Naive thymus-derived CD8-positive, alpha-beta T cell (primary cell): ENCODE measurements at places on chromosomes 4 and X.
A peak's percentile ranks its signal among the peaks of the same experiment; 100 is the strongest.

- DNase-seq, result no peak
- H3K36me3 ChIP-seq, result peaks cover 43% of the 10 kb centered on the region
- no peak overlapping the region for H3K27ac ChIP-seq
- no peaks in the 10 kb centered on the region for H3K27me3 ChIP-seq
Observed at GRCh38 chr4:1370321-1371124, 23.5 kb downstream of the UVSSA start.

- H3K4me3 ChIP-seq, result no peak overlapping the region
- H3K36me3 ChIP-seq, result no peaks in the 10 kb centered on the region
- peaks cover 7% of the 10 kb centered on the region for H3K27me3 ChIP-seq
- DNase-seq, result no peak
Observed at GRCh38 chrX:69564665-69565064, 51.2 kb upstream of the EDA start.

DNA sequence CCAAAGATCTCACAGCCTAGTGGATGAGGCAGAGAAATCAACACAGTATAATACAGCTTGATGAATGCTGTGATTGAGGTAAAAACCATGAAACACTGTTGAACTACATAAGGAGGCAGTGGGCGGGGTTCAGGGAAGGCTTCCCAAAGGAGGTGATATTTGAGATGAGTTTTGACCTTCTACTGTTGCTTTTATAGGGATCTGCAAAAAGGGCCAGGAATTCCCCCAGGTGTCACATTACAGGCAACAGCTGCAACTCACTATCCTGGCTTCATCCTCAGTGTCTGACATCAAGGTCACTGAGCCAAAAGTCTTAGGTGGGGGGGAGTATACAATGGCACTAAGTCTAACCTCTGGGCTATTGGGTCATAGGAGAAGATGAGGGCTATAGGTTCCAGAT is 185.7 kb upstream of the NRK start:
- H3K27me3 ChIP-seq, result no peaks in the 10 kb centered on the region
- no peak for DNase-seq
- H3K4me1 ChIP-seq, result no peaks in the 10 kb centered on the region

DNA sequence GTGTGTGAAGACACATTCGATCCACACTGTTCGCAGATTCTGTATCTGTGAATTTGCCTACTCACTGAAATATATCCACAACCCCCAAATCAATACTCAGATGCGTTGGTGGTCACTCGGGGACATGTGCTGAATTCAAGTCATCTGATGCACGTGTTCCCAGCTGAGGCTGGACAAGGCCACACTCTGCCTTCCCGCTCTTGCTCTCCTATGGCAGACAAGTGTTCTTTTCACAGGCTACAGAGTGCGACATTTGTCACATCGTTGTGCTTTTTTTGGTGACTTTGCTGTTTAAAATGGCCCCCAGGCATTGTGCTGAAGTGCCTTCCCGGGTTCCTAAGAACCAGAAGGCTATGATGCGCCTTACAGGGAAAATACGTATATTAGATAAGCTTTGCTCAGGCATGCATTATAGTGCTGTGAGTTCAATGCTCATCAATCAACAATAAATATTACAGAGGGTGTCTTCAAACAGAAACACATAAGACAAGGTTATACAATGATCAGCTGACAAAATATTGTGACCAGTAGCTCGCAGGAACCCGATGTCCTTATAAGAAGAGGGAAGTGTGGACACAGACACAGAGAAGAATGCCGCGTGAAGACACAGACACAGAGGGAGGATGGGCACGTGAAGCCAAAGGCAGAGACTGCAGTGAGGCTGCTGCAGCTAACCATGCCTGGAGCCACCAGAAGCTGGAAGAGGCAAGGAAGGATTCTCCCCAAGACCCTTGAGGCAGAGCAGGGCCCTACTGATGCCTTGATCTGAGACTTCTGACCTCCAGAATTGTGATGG is 42.0 kb downstream of the IRF2 start:
- H3K27ac ChIP-seq, result peak overlapping the region; percentile 76
- DNase-seq, result no peak
- peaks cover 79% of the 10 kb centered on the region for H3K4me1 ChIP-seq
- H3K4me3 ChIP-seq, result no peak overlapping the region
- H3K36me3 ChIP-seq, result peaks cover 9% of the 10 kb centered on the region

DNA sequence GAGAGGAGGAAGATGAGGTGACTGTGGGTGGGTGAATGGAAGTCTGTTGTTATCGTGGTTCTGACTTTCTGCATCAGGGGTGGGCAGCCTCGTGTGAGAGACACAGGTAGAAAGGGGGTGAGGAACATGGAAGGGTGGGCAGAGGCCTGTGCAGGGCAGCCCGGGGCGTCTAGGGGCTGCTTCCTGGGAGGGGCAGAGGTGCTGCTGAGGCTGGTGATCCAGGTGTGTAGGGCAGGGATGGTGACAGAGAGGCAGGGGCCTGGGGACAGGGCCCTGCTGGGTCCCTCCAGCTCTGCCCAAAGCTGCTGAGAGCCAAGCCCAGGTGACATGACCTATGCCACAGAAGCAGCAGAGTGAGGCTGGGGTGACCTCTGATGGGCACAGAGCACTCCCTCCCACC is 89.7 kb upstream of the C4orf50 start:
- no peak for DNase-seq
- H3K27ac ChIP-seq, result no peak overlapping the region
- peaks cover 8% of the 10 kb centered on the region for H3K27me3 ChIP-seq
- no peaks in the 10 kb centered on the region for H3K36me3 ChIP-seq
- no peaks in the 10 kb centered on the region for H3K4me1 ChIP-seq
- no peak overlapping the region for H3K4me3 ChIP-seq

DNA sequence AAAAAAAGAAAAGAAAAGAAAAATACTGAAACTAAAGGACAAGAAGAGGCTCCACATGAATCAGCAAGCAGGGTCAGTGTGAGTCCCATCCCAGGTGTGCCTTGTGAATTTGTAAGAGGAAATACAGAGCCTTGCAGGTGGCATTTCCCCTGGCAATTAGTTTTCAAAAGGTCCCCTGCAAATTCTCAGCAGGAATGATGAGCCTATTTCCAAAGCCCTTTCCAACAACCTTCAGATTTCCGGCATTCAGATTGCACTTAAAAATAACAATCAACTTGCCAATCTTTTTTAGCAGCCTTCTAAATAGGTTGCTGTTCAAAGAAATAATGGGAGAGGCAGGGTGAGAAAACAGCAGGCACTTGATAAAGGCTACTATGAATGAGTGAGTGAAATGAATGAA is 66.4 kb upstream of the OR13H1 start:
- H3K27ac ChIP-seq, result no peak overlapping the region
- H3K36me3 ChIP-seq, result no peaks in the 10 kb centered on the region
- H3K27me3 ChIP-seq, result no peaks in the 10 kb centered on the region
- H3K4me1 ChIP-seq, result no peaks in the 10 kb centered on the region

GRCh38 chrX:49191574-49192011 is 5.4 kb upstream of the PRICKLE3 start:
- peak overlapping the region; percentile 94 for H3K27ac ChIP-seq
- H3K4me1 ChIP-seq, result peaks cover 33% of the 10 kb centered on the region
- H3K4me3 ChIP-seq, result peak overlapping the region; percentile 95
- peaks cover 6% of the 10 kb centered on the region for H3K36me3 ChIP-seq

- H3K4me1 ChIP-seq, result no peaks in the 10 kb centered on the region
- no peak for DNase-seq
- no peaks in the 10 kb centered on the region for H3K36me3 ChIP-seq
- peaks cover 61% of the 10 kb centered on the region for H3K27me3 ChIP-seq
- H3K27ac ChIP-seq, result no peak overlapping the region
Observed at GRCh38 chr4:41753942-41754341, 5.4 kb upstream of the PHOX2B start.

DNA sequence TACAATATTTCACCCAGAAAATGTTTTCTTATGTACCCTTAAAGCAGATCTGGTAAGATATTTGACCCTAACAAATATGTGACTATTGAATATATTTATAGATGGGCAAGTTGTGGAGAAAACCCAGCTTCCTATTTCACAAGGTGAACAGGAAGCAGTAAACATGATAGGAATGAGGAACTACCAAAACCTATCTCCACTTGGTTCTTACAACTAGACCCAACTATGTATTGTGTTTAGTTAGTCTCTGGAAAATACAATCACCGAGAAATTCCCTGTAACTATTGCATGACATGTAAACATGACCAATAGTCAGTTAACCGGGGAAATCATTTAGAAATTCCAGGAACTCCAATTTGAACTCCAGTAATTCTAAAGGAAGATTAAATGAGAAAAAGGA is 8.4 kb upstream of the RXFP1 start:
- H3K4me1 ChIP-seq, result no peaks in the 10 kb centered on the region
- no peaks in the 10 kb centered on the region for H3K27me3 ChIP-seq
- no peak overlapping the region for H3K27ac ChIP-seq
- H3K36me3 ChIP-seq, result no peaks in the 10 kb centered on the region
- no peak overlapping the region for H3K4me3 ChIP-seq
- DNase-seq, result no peak

- H3K36me3 ChIP-seq, result no peaks in the 10 kb centered on the region
- H3K27me3 ChIP-seq, result no peaks in the 10 kb centered on the region
- peaks cover 17% of the 10 kb centered on the region for H3K4me1 ChIP-seq
- no peak overlapping the region for H3K4me3 ChIP-seq
Observed at GRCh38 chr4:87035881-87036509, 101.2 kb downstream of the AFF1 start.

DNA sequence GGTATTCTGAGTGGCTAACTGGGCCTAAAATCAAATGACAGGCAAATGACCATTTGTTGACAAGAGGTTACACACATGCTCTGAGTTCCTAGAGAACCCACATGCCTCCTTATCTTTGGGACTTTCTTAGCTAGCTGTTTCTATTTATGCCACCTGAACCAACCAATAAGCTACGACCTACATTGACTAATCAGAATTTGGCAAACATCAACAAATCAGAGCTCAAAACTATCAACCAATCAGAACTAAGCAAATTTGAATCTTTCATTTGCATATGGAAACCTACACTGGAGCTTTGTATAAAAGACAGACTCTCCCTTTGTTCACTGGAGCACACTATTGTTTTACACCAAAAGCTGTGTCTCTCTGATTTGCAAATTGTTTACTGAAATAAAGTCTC is 192.0 kb downstream of the CXXC4 start:
- no peak for DNase-seq
- no peak overlapping the region for H3K4me3 ChIP-seq
- H3K27ac ChIP-seq, result no peak overlapping the region
- no peaks in the 10 kb centered on the region for H3K4me1 ChIP-seq
- H3K36me3 ChIP-seq, result no peaks in the 10 kb centered on the region

DNA sequence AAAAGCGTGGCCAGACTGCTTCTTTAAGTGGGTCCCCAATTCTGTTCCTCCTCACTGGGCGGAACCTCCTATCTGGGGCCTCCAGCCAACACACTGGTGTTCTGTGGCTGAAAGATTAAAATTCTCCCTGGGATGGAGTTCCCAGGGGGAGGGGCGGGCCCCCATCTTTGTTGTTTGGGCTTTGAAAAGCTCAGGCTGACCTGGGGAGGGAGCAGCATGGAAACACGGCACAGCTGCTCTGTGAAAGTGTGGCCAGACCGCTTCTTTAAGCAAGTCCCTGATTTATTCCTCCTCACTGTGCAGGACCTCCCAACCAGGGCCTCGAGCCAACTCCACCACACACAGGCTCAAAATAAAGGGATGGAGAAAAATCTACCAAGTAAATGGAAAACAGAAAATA is 219.5 kb downstream of the TMEM47 start:
- H3K4me3 ChIP-seq, result no peak overlapping the region
- no peak overlapping the region for H3K27ac ChIP-seq
- H3K36me3 ChIP-seq, result peaks cover 5% of the 10 kb centered on the region
- no peak for DNase-seq
- H3K4me1 ChIP-seq, result no peaks in the 10 kb centered on the region
- no peaks in the 10 kb centered on the region for H3K27me3 ChIP-seq

GRCh38 chr4:181168011-181168805 is 1075.0 kb upstream of the TENM3 start:
- H3K4me1 ChIP-seq, result no peaks in the 10 kb centered on the region
- no peaks in the 10 kb centered on the region for H3K27me3 ChIP-seq
- no peaks in the 10 kb centered on the region for H3K36me3 ChIP-seq
- DNase-seq, result no peak

DNA sequence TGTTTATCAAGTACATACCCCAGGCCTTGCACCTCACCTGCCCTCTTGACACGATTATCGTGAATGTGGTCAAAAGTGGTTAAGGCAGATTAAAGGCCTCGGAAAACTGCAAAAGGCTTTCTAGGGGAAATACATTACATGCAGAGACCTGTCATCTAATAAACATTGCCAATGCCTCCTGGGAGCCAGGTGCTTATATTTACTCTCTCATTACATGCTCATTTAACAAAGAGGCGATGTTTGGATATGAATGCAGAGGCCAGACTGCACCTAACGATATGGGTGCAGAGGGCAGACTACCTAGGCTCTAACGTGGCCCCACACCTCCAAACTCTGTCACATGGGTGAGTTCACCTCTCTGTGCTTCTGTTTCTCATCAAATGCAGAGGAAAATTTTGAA is 14.5 kb downstream of the CRMP1 start:
- H3K27me3 ChIP-seq, result peaks cover 41% of the 10 kb centered on the region
- DNase-seq, result no peak
- peaks cover 7% of the 10 kb centered on the region for H3K36me3 ChIP-seq
- H3K4me1 ChIP-seq, result no peaks in the 10 kb centered on the region
- H3K27ac ChIP-seq, result no peak overlapping the region

GRCh38 chrX:71221145-71221544 is 1.9 kb upstream of the GJB1 start:
- H3K27ac ChIP-seq, result no peak overlapping the region
- H3K27me3 ChIP-seq, result no peaks in the 10 kb centered on the region
- no peaks in the 10 kb centered on the region for H3K4me1 ChIP-seq
- no peaks in the 10 kb centered on the region for H3K36me3 ChIP-seq
- no peak for DNase-seq

DNA sequence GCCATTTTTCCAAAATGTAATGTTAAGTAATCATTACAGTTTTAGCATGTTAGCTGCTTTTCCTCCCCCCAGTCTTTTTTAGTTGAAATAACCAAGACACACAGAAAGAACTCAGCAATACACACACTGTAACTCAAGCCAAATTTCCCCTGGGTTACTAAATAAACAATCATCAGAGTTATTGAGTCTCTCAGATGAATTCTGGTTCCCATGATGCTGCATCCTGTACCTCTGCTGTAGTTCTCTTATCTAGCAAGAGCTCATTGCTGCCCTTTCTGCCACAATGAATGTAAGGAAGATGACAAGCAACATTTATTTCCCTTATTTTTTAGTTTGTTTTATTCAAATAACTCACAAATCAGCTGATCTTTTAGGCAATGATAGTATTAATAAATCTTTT is 185.1 kb downstream of the ARHGAP6 start:
- H3K36me3 ChIP-seq, result no peaks in the 10 kb centered on the region
- peaks cover 1% of the 10 kb centered on the region for H3K27me3 ChIP-seq
- no peak for DNase-seq
- no peak overlapping the region for H3K27ac ChIP-seq
- no peak overlapping the region for H3K4me3 ChIP-seq

- H3K27ac ChIP-seq, result no peak overlapping the region
- no peak overlapping the region for H3K4me3 ChIP-seq
- no peak for DNase-seq
- H3K36me3 ChIP-seq, result no peaks in the 10 kb centered on the region
Observed at GRCh38 chr4:90727938-90728337, 600.7 kb downstream of the CCSER1 start.

- H3K4me3 ChIP-seq, result no peak overlapping the region
- H3K36me3 ChIP-seq, result no peaks in the 10 kb centered on the region
- H3K27ac ChIP-seq, result no peak overlapping the region
- no peaks in the 10 kb centered on the region for H3K4me1 ChIP-seq
- no peak for DNase-seq
Observed at GRCh38 chrX:108344216-108344615, 94.0 kb downstream of the COL4A6 start.

GRCh38 chrX:117610806-117611205 is 505.8 kb downstream of the KLHL13 start:
- H3K27me3 ChIP-seq, result no peaks in the 10 kb centered on the region
- no peaks in the 10 kb centered on the region for H3K4me1 ChIP-seq
- H3K4me3 ChIP-seq, result no peak overlapping the region
- H3K36me3 ChIP-seq, result no peaks in the 10 kb centered on the region
- no peak overlapping the region for H3K27ac ChIP-seq
- no peak for DNase-seq
